ENCODE measurements at places on chromosomes 1 and 21. TPM values are rescaled to one million over a fixed set of nuclear protein-coding genes. Genes with fewer than 3 reads are reported as not detected.

Gene ZNF593OS
- total RNA-seq, result not detected

Gene NR5A2
- total RNA-seq, result 4.0 TPM

DNA sequence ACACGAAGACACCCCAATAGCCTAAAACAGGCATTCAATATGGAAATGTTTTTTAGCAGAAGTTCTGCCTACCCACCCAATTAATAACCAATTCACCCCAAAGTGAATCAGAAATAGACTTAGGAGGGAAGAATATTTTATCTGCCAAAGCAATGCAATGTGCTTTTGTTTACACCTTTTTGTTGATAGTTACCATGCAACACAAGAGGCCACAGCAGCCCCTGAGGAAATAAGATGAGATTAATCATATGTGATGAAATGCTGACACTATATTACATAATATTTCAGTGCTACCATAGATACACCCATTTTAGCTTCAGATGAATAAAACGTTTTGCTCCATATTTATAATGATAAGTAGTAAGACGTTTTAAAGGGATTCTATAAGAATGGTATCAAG, 60.9 kb upstream of the RGS2 start:
- H3K4me3 ChIP-seq, result no peak overlapping the region
- H3K27me3 ChIP-seq, result no peaks in the 10 kb centered on the region
- H3K36me3 ChIP-seq, result no peaks in the 10 kb centered on the region
- H3K27ac ChIP-seq, result no peak overlapping the region
- no peaks in the 10 kb centered on the region for H3K4me1 ChIP-seq

Gene S100A4
- total RNA-seq, result 268 TPM

Gene GREM2
- 3.1 TPM for total RNA-seq

Gene FBXO2
- 5.7 TPM for total RNA-seq

Gene THEMIS2
- total RNA-seq, result 29.5 TPM

- H3K27ac ChIP-seq, result no peak overlapping the region
- H3K36me3 ChIP-seq, result no peaks in the 10 kb centered on the region
- no peak for DNase-seq
- H3K4me3 ChIP-seq, result no peak overlapping the region
Measured at GRCh38 chr1:56399795-56400194, 179.6 kb downstream of the PLPP3 start.

Gene C1orf56
- total RNA-seq, result 8.1 TPM

DNA sequence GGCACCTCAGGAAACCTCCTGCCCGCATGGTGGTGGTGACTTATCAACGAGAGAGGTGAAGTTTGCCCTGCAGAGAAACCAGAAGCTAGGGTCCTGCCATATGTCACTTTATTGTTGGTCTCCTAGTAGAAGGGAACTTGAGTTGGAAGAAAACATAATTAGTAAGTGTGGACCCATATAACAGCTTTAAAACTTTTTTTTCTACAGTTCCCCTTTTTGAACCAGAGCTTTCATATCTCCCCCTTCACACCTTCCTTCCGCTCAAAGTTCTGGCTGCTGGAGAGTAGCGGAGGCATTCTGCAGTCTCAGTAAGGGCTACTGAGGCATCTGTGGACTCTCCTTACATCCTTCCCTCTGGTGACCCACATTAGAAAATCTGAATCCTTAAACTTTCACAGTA, 48.9 kb downstream of the PHC2 start:
- no peak overlapping the region for H3K4me3 ChIP-seq
- peak overlapping the region; percentile 28 for H3K27ac ChIP-seq
- no peaks in the 10 kb centered on the region for H3K27me3 ChIP-seq
- DNase-seq, result no peak

Data from esophagus muscularis mucosa (tissue), 4 donors.